IPS DF 19.7 (cell line): ENCODE measurements at places on chromosomes 11 and 22.

GRCh38 chr22:44996648-44997047 lies 13.2 kb downstream of the PHF21B start:
- no peak for DNase-seq

DNA sequence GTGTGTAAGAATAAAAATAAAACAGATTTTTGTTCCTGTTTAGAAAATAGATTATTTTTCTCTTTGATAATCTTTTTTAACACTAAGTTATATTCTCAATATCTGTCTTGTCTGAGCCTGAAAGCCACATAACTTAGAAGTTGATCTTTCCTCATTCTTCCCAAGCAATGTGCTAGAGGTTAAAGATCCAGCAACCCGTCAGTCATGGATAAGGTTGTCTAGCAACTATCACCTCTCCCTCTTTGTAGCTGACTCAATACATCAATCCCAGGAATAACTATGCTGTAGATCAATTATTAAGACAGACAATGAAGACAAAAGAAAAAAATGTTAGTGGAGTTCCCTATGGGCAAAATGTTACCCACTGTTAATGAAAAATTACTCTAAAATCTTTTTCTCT lies 813.1 kb upstream of the CCDC179 start:
- no peak for DNase-seq

DNA sequence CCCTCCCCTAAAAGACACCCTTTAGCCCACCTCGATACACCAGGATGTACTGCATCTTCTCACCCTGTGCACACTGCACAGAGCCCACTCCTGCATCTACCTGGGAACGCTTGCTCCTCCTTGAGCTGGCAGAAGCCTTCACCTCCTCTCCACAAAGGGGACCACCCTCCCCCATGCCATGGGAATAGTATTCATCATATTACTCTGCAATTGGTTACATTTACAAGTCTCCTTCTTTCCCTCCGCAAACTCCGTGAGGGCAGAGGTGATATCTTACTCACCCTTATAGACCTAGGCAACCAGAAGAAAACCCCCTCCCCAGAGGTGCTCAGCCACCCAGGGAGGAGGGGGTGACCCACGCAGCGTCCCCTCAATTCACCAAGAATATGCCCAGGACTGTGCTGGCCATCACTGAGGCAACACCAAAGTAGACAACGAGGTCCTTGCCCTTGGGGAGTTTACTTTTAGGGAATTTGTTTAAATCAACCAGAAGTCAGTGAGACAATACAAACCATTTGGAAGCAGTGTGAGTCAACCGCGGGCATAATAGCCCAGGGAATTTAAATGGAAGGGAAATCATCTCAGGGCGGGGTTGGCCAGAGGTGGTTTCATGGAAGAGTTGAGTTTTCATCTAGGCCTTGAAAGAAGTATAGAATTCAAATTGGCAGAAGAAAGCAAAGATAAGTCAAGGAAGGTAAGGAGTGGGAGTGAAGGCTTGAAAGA lies 214.5 kb downstream of the BARX2 start:
- DNase-seq: no peak

DNA sequence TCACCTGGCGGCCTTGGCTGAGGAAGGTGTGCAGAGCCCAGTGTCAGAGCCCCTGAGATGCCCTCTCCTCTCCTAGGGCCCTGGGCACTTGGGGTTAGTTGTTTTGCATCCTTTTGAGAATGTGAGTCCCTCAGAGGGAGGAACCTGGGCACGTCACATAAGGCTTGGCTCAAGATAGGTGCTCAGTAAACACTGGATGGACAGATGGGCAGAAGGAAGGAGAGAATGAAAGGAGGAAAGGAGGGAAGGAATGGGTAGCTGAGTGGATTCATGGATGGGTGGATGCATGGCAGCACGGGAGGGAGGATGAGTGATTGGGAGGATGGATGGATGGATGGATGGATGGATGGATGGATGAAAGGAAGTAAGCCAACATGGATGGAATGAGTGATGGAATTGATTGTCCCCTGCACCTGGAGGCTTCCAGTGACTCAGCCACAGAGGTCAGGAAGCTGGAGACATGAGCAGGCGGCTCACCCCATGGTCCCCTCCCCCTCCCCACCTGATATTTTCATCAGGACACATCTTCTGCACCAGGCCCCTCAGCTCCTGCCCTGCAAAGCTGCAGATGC lies 62.2 kb downstream of the IGLL1 start:
- DNase-seq: no peak

- no peak for DNase-seq
Measured at GRCh38 chr11:68099474-68100405, 21.4 kb downstream of the CHKA start.

- no peak for DNase-seq
Measured at GRCh38 chr22:50104141-50104544, 14.3 kb downstream of the MOV10L1 start.

DNA sequence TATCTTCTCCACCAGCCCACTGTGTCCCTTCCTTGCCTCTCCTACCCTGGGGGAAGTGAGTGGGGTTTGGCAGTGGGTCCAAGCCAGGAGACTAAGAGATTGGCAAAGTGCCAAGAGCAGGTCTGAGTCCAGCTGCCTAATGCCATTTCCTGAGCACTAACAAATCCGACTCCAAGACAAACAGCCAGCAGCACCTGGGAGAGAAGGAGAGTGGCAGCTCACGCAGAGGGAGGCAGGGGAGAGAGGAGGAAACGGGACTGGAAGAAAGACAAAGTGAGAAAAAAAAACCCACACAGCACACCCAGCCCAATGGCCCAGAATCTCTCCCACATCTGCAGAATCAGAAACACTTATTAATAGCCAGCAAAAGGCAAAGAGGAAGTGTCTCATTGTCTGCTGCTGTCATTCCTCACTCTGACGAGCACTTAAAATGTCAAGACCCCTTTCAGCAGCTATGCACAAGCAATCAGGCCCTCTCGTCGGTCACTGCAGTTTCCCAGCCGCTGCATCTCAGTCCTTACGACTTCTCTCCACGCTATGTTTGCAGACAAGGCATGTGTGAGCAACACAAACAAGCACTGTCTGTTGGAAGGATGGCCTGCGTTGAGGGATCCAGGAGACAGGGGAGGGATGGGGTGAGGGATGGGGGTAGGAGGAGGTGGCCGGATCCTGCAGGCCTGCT lies 558.4 kb upstream of the CADM1 start:
- no peak for DNase-seq

DNA sequence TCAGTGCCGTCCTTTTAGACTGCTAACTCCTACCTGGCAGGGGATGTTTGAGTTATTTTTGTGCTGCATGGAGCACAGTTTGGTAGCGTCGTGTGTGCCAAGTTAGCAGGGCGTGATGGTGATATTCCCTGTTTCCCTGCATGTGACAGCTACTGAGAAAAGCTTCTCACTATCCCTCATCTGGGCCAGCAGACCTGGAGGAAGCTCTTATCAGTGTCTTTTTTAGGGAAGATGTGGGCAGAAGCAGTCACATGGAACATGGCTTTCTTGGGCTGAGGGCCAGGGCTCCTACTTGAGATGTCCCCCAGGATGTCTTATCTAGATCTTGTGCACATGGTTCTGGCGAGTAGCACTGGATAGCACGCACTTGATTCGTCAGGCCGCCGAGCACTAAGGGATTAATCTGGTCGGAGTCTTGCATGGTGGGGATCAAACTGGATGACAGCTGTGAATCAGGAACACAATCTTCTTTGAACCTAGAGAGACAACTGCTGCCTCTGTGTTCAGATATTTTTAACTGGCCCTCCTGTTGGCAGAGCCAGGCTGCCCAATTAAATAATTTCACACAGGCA lies 33.8 kb downstream of the TECTA start:
- no peak for DNase-seq

GRCh38 chr11:86934926-86935579 lies 20.1 kb downstream of the FZD4 start:
- DNase-seq: no peak

DNA sequence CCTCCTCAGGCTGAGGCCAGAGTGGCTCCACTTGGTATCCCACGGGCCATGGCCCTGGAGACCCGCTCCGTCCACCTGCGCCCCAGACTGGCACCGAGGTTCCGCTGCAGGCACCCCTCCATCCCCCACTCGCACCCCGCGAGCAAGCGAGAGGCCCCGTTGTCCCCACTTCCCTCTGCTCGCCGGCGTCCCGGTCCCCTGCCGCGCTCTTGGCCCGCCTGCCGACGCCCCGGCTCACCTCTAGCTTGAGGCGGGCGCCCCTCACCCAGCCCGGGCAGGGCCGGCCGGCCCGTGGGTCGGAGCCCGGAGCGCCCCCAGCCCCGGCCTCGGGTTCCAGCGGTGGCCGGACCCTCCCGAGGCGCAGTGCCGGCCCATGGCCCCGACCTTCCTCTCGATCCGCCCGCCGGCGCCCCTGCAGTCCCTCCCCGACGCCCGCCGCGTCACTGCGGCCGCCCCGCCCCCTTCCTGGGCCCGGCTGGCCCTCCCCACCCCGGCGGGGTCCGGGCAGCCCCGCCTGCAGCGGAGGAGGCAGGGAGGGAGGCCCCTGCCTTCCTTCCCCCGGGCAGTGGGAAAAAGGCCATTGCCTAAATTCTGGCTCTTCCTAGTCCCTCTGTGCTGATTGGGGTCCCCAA lies at the start of gene PITPNM1:
PITPNM1 (minus strand) TSS at position 414 of the 632 bp plus-strand sequence. CDS start 1,183 bp downstream, outside the sequence.
- DNase-seq: no peak

DNA sequence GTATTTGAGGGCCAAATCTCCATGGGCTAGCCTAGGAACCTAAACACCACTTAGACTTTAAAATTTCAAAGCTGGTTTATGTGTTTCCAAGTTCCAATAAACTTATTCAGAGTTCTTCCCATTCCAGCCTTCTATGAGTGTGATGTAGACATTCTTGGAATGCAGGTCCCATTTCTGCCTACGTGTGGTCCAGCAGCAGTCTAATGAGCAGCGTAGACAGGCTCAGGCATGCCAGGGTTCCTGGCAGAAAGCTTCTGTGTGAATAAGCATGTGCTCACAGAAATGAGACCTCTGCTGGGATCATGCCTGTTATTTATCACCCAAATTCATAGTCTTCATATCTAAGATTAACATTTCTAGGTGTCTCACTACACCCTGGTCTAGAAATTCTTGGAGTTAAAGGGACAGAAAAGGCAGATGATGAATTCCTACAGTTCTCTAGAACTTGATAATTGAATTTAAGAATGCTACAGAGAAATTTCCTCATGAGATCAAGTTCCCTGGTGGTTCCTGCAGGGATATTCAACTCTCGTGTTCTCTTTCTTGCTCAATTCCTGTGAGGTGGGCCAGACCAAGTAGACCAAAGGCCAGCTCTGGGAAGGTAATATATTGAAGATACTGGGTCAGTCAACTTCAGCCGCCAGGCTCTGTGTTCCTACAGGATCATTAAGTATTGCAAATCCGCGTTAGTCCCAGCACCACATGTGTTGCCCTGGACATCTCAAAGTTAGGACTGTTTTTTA lies 17.6 kb downstream of the RNF185 start:
- DNase-seq: no peak

- no peak for DNase-seq
Measured at GRCh38 chr11:120834686-120835210, 189.2 kb upstream of the TBCEL start.

- DNase-seq: no peak
Measured at GRCh38 chr11:17748044-17748443, 13.5 kb downstream of the KCNC1 start.

DNA sequence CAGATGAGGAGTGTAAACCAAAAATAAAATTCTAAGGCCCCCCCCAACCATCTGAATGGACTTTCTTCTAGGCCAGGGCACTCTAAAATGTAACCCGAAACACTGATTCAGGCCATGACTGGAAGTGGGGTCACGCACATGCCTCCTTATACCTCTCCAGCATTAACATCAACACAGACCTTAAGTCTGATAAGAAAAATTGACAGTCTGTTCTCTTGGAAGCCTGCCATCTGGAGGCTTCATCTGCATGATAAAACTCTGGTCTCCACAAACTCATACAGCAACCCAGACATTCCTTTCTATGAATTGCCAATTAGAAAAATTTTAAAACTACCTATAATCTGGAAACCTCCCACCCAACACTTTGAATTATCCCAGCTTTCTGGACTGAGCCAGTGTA lies 3.9 kb upstream of the SERGEF start:
- DNase-seq: no peak

DNA sequence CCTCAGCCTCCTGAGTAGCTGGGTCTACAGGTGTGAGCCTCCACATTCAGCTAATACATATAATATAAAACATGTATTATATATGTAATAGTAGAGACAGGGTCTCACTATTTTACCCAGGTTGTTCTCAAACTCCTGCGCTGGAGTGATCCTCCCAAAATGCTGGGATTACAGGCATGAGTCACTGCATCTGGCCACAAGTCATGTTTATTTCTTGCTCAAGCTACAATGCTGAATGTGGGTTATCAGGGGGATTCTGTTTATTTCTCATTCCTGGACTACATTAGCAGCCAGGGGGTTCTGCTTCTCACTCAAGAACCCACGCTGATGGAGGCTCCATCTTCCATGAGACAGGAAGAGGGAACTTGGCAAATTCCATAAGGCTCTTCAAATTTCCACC lies 24.8 kb downstream of the FOLR3 start:
- no peak for DNase-seq

DNA sequence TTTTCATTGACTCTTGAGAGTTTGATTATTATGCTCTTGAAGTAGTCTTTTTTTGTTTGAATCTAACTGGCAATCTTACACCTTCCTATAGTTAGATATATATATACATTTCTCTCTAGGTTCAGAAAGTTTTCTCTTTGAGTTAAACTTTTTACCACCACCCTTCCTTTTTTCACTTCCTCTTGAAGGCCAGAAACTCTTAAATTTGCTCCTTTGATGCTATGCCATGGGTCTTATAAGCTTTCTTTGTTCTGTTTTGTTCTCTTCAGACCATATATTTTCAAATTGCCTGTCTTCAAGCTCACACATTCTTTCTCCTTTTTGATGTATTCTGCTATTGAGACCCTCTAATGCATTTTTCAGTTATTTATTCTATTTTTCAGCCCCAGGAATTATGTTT lies 513.5 kb upstream of the CNTN5 start:
- no peak for DNase-seq

GRCh38 chr11:99370549-99371216 lies 349.9 kb downstream of the CNTN5 start:
- no peak for DNase-seq
